ENCODE measurements at places on chromosomes 5 and 9.

- no peak for DNase-seq
Observed at GRCh38 chr9:19643875-19644274, 145.0 kb downstream of the SLC24A2 start.

DNA sequence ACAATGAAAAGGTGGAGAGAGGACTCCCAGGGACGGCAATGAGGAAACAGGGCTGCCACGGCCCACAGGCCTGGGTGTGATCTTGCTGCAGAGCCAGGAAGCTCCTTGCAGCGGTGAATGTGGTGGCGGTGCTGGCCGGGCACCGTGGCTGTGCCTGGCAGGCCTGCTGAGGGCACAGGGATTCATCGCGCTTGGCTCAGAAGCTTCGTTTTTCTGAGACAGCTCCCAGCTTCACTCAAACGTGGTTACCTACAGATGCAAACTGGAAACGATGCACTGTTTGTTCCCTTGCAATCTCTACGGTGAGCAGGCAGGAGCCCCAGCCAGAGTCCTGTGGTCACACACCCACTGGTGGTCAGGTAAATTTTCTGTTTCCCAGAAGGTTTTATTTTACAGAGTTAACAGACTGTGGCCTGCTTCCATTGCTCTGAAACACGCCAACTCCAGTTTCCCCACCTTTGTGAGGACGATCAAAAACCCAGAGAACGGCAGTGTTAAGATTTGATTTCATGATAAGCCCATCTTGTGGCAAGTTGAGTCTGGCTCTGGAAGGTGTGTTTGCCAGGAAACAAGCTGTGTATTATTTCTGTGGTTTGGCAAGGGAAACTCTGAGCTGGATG, 183.9 kb downstream of the AUH start:
- DNase-seq: no peak

DNA sequence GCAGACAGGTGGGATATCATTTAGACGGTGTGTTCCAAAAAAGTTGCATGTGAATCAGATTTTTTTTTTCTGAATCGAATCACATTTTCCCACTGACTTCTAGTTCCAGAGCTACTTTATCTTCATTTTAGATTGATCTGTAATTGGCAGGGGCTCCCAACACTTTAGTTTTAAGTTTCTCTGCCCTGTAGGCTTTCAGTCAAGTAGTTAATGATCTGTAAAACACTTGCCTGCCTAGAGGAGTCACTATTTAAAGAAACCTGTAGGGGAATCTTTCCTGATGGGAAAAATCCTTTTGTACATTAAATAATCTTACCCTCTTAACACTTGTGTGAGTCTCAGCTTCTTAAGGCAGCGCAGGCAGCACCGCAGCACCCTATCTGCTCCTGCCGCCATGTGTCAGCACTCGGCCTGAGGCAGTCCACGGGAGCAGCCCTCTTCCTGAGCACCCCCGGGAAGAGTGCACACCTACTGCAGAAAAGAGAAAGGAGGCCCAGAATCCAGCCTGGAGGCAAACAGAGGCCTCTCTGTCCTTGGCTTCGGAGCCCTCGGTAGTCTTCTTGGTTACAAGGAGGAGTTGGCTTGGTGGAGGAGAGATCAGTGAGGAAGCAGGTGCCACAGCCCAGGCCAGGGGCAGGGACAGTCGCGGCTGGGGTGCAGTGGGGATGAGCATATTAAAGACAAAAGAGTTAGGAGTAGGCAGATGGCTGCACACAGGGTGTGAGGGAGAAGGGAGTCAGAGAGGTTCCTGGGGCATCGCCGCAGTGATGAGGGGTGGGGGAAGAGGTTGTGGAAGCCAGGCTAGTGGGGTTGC, 209.3 kb downstream of the GAPVD1 start:
- DNase-seq: no peak

GRCh38 chr9:131125038-131125287, 423 bp upstream of the NUP214 start:
- no peak for DNase-seq

DNA sequence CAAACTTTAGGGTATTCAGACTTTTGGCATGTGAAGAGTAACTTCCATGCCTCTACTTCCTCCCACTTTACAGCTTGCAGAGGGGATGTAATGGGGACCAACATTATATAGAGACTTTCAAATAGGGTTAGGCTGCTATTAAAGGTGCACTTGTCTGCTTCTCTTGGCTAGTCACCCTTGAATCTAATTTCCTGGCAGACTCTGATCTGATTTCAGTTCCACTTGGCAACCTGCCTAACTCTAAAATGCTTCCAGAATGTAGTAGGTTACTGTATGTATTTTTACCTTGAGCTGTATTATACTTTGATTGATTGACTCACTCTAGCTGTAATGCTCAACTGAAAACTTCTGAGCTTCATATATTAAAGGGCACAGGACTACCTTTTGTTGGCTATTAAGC, 693.4 kb downstream of the KCTD16 start:
- DNase-seq: no peak

DNA sequence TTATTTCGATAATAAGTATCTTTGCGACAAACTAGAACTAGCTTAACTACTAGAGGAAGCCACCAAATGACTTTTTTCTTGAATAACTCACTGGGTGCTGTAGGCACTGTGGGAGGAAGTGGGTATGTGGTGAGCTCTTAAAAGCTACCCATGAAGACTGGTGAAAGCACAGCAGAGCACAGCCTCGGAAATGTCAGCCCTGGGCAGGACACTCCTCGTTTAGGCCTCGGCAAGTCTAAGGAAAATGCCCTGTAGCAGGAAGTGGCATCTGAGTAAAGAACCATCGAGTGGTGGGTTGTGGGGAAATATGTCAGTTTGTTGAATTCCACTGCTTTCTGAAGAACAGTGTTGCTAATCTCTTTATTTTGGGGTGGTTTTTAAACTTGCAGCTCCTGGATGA, 44.0 kb upstream of the NCS1 start:
- DNase-seq: no peak
